ENCODE measurements at places on chromosomes 6 and 20. TPM values are rescaled to one million over a fixed set of nuclear protein-coding genes. Genes with fewer than 3 reads are reported as not detected.

DNA sequence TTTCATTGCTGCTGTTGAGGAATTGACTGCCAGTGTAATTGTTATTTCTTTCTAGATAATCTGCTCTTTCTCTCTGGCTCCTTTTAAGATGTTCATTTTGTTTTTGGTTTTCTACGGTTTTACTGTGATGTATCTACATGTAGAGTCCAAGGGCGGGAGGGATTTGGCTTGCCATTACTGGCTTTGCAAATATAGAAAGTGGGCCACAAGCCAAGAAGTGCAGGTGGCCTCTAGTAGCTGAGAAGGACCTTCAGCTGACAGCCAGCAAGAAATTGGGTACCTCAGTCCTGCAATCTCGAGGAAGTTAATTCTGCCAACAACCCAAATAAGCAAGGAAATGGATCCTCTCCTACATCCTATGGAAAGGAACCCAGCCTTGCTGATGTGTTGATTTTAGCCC is 42.8 kb upstream of the GLP1R start:
- DNase-seq = no peak

DNA sequence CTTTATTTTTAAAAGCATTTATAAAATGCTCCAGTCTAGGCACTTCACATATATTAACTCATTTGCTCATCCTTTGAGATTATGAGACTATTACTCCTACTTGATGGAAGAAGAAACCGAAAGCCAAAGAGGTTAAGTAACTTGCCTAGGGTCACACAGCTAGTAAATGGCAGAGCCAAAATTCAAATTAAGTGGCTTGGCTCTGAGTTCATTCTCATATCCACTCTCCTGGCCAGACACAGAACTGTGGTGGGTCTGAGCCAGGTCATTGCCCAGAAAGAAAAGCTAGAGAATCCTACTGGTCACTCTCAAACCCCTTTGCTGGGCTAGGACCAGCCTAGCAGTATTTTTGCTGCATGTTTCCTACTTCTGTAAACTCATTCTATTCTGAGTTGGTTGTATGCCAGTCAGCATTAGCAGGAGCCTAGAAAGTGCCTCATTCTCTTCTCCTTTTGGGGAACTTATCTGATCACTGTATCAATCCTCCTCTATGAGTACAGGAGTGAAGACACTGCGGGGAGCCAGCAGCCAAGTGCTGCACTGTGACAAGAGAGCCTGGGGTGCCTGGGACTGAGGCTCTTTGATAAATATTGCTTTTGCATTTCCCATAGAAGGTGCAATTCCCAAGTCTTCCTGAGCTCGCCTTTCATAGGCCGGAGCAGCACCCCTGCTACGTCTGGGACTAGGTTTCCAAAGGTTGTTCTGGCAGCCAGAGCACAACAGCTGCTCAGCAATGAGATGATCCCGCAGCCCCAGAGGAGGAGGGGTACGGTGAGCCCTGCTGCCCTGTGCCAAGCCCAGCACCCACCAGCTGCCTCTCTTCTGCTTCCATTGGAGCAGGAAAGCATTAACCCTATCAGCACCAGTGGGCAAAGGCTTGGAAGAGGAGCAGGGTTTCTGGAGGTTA is 728.3 kb downstream of the MAFB start:
- no peak for DNase-seq

The CPXM1 gene
- polyA plus RNA-seq = 31.6 TPM

- no peak for DNase-seq
Measured at GRCh38 chr20:8331740-8332412, 199.8 kb downstream of the PLCB1 start.

GRCh38 chr20:3674995-3675900 is 6.6 kb downstream of the ADAM33 start:
- no peak for DNase-seq

GRCh38 chr6:12297363-12298016 is 7.3 kb downstream of the EDN1 start:
- no peak for DNase-seq

DNA sequence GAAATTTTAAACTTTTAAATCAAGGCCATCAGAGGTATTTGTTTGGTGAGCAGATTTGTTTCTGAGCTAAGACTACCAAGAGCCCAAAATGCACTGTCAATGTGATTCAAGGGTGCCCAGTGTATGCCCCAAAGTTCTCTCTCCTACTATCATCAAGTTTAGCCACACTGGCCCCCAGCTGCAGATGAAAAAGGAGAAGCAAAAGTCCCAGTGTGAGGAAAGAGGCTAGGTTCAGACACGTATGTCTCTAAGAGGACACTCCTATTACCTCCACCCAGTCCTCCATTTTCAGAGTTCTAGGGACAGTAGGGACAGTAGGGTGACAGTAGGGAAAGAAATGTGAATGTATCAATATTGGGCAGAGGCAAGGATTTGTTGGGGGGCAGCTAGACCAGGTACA is 230.8 kb downstream of the CD83 start:
- no peak for DNase-seq
